ENCODE measurements at places on chromosomes 3 and 15.
A peak's percentile ranks its signal among the peaks of the same experiment; 100 is the strongest.

GRCh38 chr3:124784686-124785382, 54.6 kb downstream of the UMPS start:
- no peak for DNase-seq

DNA sequence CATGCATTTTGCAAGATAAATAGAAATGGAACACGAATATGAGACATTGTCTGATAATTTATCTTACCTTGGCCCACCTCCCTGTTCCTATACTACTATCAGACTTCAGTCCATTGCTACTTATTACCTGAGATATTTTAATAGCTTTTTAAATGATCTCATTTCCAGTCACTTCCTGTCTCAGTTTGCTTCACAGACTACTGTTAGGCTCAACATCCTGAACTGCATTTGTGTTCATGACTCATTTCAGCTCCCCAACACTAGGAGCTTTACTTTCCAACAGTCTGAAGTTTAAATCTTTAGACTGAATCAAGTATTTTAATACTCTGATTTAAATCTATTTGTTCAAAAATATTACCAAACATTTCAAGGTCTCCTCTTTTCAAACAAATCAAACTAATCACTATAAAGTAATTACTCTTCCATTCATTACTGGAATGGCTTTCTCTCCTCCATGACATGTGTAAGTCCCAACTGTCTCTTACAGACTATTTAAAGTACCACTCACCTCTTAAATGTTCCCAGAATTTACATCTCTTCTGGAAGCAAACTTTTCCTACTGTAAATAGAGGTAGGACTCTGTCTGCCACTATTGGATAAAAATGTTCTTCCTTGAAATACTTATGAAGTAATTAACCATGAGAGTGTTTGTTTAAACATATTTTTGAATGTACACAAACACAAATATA, 1277.6 kb downstream of the ZPLD1 start:
- no peak for DNase-seq

DNA sequence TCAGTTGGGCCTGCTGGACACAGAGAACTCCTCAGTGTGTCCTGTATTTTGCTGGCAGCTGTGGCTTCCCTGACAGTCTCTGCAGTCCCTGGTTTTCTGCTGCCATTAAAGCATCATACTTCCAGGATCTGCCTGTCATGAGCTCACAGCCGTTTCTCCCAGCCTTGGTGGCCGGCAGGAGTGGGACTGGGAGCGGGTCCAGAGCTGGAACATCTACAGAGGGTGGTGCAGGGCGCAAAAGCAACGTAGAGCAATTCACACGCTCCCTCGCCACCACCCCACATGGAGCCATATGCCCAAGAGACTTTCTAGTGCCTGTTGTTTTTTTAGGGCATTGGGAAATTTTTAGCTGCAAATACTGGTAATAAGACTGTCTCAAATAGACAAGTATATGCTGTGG, 33.6 kb downstream of the ABTB1 start:
- peak; percentile 75 for DNase-seq

- DNase-seq, result no peak
These were observed 145.3 kb downstream of the CD47 start for GRCh38 chr3:107945417-107946094.

- DNase-seq, result no peak
These were observed 18.2 kb downstream of the TBC1D2B start for GRCh38 chr15:78059110-78059839.

DNA sequence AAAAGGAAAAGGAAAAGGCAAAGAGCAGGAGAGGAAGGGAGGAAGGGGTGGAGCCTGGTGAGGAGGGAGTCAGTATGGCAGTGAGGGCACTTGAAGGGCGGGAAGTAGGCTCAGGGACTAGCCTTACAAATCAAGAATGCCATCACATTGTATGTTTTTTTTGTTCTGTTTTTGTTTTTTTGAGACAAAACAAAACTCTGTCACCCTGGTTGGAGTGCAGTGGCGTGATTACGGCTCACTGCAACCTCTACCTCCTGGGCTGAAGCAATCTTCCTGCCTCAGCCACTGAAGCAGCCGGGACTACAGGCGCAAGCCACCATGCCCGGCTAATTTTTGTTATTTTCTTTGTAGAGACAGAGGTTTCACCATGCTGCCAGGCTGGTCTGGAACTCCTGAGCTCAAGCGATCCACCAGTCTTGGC, 10.5 kb upstream of the PIK3CB start:
- no peak for DNase-seq

GRCh38 chr3:113516115-113516505, 1.2 kb upstream of the SPICE1 start:
- no peak for DNase-seq

GRCh38 chr15:73127302-73127936, 75.2 kb downstream of the NEO1 start:
- no peak for DNase-seq

DNA sequence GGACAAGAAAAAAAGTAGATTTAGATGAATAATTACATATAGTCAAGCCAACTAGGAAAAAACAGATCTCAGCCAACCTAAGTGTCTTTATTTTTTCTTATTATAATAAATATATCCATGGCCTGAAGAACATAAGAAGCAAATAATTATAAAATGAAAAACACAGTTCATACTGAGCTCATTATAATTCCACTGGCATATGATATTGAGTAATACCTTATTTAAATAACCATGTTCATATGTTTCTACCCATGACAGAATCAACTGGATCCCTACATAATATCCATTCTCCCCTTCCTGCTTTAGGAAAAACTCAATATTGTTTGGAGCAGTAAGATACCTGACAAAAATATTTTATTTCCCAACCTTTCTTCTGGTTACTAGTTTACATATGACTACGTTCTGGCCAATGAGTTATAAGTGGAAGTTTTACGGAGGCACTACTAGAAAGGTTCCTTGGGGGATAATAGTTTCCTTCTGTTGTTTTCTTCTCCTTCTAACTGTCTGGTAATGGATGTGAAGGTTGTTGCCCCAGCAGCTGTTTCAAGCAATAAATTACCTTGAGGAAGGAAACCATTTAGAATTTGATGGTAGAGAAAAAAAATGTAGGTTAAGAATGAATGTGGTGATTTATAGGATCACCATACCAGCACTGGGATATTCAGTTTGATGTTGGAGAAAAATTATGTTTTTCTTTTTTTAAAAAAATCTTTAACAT, 184.1 kb upstream of the MBNL1 start:
- DNase-seq, result no peak

GRCh38 chr3:184016169-184016570, 1.5 kb downstream of the ABCC5 start:
- no peak for DNase-seq

- DNase-seq, result no peak
These were observed 72.3 kb upstream of the ZNF280D start for GRCh38 chr15:56805466-56806147.

DNA sequence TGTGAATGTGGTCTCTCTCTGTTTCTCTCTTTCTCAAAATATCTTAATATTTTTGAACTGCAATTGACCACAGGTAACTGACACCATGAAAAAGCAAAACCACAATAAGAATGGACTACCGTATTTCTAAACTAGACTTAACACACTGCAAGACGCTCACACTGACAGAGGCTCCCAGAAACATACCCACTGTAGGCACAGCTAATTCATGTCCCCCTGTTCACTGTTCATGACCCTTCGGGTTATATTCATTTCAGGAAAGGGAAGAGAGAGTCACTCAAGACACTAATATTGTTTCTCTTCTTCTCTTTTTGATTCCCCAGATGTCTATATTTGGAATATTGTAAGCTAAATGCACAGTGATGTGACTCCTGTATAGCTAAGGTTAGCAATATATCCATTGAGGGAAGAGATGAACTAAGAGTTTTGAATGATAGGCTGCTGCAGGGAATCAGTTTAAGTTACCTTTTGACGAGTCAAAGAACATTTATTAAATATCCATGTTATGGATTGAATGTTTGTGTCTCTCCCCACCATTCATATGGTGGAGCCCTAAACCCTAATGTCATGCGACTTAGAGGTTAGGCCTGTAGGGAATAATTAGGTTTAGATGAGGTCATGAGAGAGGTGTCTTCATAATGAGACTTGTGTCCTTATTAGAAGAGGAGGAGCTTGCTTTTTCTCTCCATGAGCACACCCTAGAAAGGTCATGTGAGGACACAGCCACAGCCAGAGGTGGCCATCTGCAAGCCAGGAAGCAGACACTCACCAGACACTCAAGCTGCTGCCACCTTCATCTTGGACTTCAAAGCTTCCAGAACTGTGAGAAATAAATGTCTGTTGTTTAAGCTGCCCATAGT, 216.6 kb upstream of the GRM7 start:
- no peak for DNase-seq

DNA sequence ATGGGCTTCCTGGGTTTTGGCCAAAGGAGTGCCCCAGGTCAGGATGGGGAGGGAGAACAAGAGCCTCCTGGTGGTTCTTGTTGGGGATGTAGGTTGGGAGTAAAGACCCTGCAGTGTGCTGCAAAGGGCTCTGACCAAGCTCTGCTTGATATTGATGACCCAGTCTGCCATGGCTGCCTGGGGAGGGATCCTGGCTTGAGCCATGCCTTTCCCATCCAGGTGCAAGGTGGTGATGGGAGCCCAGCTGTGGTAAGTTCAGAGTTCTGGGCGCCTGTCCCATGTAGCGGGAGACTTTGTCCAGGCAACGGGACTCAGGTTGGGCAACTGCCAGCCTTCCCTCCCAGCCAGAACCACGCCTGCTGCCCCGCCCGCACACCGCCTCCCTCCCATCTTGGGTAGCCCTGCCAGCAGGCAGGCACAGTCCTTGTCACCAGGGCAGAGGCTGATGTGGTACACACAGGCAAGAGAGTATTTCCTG, 2.6 kb downstream of the GNAI2 start:
- peak; percentile 94 for DNase-seq

GRCh38 chr15:82830427-82831173, 21.2 kb downstream of the WHAMM start:
- no peak for DNase-seq

GRCh38 chr3:176964661-176965060, 232.6 kb downstream of the TBL1XR1 start:
- no peak for DNase-seq

- DNase-seq, result no peak
These were observed 220.8 kb upstream of the TPRG1 start for GRCh38 chr3:188950832-188951489.

DNA sequence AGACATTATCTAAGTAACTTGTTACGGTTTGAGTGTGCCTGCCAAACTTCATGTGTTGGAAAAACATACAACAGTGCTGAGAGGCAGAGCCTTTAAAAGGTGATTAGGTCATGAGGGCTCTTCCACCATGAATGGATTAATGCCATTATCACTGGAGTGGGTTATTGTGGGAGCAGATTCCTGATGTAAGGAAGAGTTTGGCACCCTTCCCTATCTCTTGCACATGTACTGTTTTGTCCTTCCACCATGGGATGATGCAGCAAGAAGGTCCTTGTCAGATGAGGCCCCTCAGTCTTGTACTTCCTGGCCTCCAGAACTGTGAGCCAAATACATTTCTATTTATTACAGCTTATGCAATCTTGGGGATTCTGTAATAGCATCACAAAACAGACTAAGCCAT, 413.9 kb downstream of the EPHA3 start:
- DNase-seq, result no peak

- no peak for DNase-seq
These were observed 61.7 kb downstream of the FSIP1 start for GRCh38 chr15:39720621-39721611.

DNA sequence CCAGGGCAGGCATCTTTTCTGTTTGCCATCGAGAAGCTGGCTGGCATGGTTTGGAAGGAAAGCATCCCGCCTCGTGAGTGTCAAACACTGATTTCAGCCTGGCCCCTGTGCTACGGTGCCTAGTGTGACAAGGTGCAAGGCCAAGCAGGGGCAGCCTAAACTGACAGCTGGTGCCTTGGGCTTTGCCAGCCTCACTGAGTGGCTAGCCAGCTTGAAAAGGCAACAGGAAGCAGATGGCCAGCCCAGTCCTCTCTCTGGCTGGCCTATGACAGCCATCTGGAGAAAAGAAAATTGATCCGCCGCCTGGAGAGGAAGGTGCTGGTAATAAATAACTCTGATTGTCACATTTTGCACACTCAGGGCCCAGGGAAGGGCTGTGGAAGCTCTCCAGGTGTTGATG, 52.2 kb downstream of the C3orf85 start:
- DNase-seq, result no peak

- DNase-seq, result no peak
These were observed 92.3 kb downstream of the TMEM212 start for GRCh38 chr3:171935261-171936123.

Data from cardiac septum (tissue), 1 donor.